AG08396 (cell line): ENCODE measurements at places on chromosomes 6 and 20.

DNA sequence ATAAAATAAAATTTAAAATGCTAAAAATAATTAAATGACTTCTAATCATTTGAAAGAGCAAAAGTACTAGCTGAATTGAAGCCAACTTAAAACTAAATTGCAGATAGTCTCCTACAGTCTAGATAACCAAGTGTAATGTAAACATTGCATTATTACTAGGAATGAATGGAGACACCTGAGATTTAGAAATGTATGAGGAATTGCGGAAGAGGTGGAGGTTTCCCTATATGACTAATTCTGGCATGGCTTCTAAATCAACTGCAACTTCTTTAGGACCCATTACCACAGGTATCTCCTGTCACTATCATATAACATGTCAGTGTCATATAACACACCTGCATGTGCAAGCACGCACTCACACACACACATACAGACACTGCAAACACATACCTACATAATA lies 13.2 kb upstream of the GPR6 start:
- DNase-seq: no peak

- DNase-seq: no peak
Observed at GRCh38 chr6:132067286-132067685, 116.1 kb upstream of the CCN2 start.

DNA sequence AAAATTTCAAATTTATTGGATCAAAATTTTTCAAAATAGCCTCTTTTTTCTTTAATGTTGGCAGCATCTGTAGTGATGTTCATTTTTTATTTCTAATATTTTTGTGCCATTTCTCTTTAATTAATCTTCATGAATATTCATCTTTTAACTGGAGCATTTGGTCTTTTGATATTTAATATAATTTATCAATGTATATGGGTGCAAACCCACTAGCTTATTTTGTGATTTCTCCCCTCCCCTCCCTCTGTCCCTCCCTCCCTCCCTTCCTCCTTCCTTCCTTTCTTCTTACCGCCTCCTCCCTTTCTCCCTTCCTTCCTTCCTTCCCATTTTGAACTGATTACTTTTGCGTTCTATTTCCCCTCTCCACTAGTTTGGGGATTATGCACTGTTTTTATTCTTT lies 49.2 kb downstream of the TGM2 start:
- DNase-seq: no peak

DNA sequence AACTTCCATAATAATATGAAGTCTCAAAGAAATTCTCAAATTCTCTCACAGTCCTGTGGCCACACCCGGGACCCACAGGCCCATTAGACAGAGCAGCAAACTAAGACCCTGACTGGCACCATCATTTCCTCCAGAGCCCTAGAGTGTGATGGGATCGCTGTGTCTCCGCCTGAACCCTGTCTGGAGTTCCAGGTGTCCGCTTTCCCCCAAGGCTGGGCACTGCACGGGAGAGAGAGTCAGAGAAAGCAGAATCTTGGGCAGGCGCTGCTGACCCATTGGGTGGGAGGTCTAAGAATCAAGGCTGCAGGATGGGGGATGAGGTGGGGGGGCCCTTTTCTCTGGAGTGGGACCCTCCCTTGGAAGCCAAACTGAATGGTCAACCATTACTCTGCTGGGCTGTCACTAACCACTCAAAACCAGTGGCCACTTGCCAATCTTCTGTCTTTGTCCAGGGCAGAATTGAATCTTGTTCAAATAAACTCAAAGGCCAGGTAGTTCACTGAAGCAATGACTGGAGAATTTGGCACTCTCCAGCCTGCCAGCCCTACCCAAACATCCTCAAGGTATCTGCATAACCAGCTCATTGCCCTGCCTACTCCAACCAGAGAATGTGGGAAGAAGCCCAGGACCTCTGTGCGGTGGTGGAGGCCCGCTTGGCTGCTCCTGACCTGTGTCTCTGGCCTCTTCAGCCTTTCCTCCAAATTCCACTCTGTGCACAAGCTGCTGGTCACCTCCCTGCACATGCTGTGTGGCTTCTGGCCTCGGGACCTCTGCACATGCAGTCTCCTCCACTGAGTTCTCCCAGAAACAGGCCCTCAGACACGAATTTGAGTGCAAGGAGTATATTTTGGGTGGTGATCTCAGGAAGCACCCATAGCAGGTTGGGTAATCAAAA lies 141.1 kb downstream of the CEBPB start:
- DNase-seq: no peak

DNA sequence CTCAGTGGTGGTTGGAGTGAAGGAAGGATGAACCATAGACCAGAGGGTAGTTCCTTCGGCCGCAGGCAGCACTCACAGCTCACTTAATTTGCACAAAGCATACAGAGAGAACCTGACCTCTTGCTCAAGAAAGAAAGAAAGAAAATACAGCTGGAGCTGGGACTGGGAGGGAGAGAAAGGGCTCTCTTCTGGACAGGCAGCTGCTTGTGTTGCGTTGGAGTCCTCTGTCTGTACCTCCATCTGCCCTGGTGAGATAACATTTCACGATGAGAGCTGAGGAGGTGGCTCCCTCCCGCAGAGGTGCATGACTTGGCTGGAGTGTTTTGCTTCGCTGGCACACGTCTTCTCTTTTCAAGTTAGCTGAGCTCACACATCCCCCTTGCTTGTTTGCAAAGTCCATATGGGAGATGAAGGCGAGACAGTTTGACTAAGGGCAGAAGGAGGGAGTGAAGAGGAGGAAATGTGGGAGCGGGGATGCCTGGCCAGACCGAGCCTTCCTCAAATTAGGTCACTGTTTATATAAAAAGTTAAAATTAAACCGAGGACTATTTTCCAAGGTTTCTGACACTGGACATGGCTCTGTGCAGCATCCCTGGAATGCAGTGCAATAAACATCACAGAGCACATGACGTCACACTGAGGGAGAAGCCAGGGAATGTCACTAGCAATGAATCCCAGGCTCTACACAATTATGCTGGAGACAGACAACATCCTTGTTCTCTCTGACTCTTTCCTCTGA lies 359.4 kb downstream of the CD83 start:
- peak; percentile 90 for DNase-seq

GRCh38 chr6:96624957-96625356 lies 62.0 kb downstream of the FHL5 start:
- no peak for DNase-seq

DNA sequence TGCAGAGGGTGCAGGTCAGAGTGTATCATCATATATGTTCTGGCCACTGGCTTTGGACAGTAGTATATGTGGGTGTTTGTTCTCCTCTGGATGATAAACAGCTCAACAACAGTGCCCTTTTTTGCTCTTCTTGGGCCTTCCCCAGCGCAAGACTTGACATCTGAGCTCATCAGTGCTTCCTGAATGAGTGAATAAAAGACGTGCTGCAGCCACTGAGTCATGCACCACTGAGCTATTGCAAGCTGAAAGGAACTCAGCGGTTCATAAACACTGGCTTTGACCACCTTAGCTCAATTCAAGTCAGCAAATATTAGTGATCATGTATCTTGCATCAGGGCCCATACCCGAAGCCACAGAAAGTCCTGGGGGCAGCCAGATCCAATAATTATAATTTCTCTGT lies 105.3 kb upstream of the KCNG1 start:
- DNase-seq: peak; percentile 70

DNA sequence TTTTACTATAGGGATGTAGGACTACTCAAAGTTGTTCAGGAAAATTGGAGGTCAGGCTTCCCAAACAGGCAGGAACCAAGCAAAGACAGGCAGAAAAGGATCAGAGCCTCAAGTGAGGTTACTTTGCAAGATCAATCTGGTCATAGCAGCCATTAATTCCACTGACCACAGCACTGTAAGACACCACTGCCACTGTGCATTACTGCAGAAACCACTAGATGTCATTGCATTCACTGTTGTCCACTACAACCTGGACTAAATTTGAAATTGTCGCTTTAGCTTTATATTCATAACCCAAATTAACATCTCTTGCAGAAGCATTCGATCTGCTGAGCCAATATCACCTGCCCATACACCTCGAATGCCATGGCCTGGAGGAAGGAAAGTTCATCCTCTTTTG lies 126.9 kb upstream of the UFL1 start:
- no peak for DNase-seq

GRCh38 chr6:169513478-169514193 lies 188.2 kb downstream of the WDR27 start:
- DNase-seq: no peak

GRCh38 chr20:53085720-53086119 lies 113.6 kb downstream of the TSHZ2 start:
- no peak for DNase-seq

- DNase-seq: no peak
Observed at GRCh38 chr20:49976542-49976941, 6.2 kb upstream of the SNAI1 start.

DNA sequence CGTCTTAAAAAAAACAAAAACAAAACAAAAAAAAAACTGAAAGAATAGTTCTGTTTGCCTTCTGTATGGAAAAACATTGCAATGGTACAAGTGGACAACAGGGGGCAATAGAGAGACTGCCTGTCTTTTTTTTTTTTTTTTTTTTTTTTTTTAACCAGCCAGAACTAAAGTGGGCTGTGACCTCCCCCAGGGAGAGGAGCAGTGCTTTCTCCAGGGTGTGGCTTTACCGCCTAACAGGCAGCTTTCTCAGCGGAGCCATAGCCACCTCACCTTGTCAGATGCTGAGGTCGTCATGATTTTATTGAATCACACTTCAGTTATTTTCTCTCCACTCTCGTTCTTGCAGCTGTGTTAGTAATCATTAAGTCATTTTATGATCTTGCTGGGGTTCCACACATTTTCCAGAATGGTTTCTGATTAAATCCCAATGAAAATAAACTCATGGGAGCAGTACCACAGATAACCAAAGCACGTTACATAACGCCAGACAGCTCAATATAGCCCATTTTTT lies 78.4 kb downstream of the GMPR start:
- DNase-seq: peak; percentile 62

- DNase-seq: no peak
Observed at GRCh38 chr20:44034451-44034850, 119.8 kb downstream of the TOX2 start.

GRCh38 chr6:146883640-146884531 lies 285.1 kb downstream of the ADGB start:
- DNase-seq: no peak

DNA sequence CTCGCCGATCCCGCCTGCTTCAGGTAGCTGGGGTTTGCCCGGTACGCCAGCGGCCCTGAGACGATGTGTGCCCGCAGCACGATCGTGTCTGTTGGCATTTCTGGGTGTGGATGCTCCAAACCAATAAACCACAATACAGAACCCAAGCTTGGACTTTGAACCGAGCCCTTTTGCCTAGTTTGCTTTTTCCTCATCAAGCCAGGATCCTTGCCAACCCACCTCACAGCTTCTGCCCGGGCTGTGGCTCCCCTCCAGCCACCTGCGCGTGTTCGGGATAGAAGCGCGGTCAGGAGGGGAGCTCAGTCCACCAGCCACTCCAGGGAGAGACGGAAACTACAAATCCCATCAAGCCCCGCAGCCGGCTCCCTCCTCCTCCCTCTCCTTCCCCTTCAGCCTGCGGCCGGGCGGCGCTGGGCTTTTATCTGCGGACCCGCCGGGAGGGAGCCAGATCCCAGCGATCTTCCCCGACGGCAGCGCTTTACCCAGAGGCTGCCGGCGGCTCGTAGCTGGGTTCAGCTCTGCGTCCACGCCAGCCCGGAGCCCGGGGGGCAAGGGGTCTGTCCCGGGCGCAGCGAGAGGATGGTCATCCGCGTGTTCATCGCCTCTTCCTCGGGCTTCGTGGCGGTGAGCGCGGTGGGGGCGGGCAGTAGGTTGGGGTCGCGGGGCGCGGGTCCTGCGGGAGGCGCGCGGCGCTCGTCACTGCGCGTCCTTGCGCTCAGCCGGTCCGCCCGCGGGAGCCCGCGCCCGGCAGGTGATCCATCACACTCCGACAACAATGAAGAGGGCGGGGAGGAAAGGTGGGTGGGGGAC lies at the start of gene SH3BGRL2:
Gene SH3BGRL2 (plus strand): TSS at position 447 of the 810 bp plus-strand sequence. CDS start 133 bp downstream, at position 580.
- DNase-seq: peak; percentile 85

GRCh38 chr20:2840967-2841531 lies 504 bp downstream of the VPS16 start:
- peak; percentile 85 for DNase-seq

DNA sequence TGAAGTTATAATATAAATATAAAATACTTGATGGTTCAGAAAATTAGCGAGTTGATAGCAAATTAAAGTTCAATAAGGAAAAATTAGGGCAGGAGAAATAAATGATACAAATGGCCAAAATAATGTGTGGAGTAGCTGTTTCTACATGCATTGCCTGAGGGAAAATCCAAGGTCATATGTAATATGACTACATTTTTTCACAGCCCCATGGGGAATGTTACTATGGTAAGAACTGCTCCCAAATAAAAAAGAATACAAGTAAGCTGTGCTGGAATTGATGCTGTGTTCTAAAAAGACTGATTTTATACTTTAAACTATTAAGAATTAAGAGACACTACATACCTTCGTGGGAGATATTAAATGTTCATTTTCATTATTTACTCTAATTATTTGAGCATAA lies 34.1 kb downstream of the MEI4 start:
- no peak for DNase-seq

- DNase-seq: no peak
Observed at GRCh38 chr6:139996253-139996834, 621.9 kb upstream of the CITED2 start.

- DNase-seq: peak; percentile 30
Observed at GRCh38 chr20:50152394-50153152, 950 bp downstream of the PEDS1 start.

GRCh38 chr6:141874930-141875602 lies 257.7 kb upstream of the GJE1 start:
- DNase-seq: no peak

- no peak for DNase-seq
Observed at GRCh38 chr20:40688129-40689099, 622 bp downstream of the MAFB start.
